ENCODE measurements at places on chromosomes 5 and 9.

GRCh38 chr9:18568973-18569372 lies 95.0 kb downstream of the ADAMTSL1 start:
- no peak for DNase-seq

GRCh38 chr9:129469988-129470316 lies 150.9 kb downstream of the C9orf50 start:
- DNase-seq, result no peak

- no peak for DNase-seq
Measured at GRCh38 chr9:8754751-8755150, 955.2 kb upstream of the DMAC1 start.

DNA sequence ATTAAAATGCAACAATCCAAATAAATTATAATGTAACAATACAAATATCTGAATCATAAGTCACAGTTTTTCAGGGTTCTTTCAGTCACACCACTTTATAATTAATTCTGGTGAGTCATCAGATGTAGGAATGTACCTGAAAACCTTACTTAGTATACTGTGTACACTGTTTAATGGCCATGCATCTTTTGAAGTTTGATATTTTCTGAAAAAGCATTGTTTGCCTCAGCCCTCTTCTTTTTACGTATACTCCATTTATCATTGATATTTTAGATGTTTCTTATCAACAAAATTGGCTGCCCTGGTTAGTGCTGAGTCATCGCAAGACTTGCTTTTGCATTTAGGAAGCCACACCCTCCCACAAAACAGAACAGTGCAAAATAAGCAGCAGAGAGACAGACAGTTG lies 218.6 kb downstream of the PJA2 start:
- DNase-seq, result peak; percentile 38

DNA sequence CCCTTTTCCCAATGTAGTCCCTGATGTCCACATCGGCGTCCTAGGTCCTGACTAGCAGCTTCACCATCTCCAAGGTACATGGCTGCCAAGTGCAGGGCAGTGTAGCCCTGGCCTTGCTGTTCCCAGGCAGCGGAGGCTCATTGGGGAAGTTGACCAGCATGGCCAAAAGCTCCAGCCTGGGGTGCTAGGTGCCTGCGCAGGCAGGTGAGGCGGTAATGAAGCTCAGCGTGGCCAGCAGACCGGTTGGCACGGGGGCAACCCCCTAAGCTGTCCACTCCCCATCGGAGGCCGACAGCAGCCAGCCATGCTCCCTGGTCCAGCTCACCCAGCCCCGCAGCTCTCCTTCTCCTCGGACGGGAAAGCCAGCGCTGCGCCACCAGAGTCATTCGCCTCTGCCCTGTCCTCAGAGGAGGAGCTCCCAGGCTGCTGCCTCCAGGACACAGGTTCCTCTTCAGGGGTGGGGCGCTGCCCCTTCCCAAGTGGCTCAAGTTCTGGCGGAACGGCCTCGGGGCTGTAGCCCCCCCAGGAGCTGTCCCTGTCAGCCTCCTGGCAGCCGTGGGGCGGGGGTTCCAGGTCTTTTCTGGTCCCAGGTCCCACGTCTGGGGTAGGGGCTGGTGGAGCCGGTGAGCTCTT lies 1218.2 kb downstream of the FOXD4L5 start:
- no peak for DNase-seq

GRCh38 chr5:17395106-17395880 lies 102.7 kb upstream of the TAF11L2 start:
- DNase-seq, result no peak

GRCh38 chr5:38528162-38528703 lies 28.2 kb downstream of the LIFR start:
- no peak for DNase-seq

DNA sequence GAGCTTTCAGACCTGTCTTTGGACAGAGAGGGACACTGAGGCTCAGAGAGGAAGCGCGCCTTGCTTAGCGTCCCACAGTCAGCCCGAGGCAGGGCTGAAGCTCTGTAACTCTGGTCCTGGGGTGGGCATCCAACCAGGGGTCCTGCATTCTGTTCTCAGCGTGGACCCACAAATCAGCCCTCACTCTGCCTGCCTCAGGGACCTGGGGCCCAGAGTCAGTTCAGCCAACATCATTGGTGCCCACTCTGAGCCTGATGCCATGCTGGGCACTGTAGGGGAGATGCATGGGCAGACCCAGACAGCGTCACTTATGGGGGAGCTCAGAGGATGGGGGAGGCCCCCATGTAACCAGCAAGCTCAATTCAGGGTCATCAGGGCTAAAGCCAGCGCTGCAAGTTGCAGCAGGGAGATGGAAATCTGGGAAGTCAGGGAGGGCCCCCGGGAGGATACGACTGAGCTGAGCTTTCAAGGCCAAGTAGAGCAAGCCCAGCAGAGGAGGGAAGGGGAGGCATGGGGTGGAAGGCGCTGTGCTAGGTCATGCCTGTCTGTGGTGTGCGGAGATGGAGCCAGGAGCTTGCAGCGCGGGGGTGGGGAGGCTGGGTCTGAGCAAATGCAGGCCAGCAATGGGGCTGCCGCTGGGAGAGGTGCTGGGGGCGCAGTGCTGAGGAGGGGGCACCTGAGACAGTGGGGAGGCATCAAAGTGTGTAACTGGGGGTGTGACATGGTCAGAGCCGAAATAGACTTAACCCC lies 21.1 kb downstream of the CORO2A start:
- no peak for DNase-seq

GRCh38 chr5:111171-111570 lies 19.2 kb downstream of the PLEKHG4B start:
- no peak for DNase-seq

GRCh38 chr9:3027210-3027609 lies 183.3 kb upstream of the PUM3 start:
- DNase-seq, result no peak

DNA sequence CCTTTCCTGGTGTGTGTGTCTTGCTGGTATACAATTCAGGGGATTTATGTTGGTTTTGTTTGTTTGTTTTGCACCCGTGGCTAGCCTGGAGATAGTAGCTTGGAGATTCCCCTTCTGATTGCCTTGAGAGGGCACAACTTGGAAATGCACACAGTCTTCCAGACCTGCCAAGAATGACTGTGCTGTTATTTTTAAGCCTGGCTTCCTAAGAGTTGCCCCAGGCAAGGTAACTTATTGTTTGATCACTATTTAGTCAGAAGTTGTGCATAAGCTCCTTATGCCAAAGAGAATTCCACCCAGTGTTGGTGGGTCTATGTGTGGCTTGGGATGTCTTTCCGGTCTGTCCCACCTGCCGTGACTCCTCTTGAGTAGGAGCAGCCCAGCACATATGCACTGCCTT lies 421.9 kb upstream of the KCNN2 start:
- DNase-seq, result no peak

- DNase-seq, result peak; percentile 90
Measured at GRCh38 chr5:40410231-40410861, 269.4 kb upstream of the PTGER4 start.

DNA sequence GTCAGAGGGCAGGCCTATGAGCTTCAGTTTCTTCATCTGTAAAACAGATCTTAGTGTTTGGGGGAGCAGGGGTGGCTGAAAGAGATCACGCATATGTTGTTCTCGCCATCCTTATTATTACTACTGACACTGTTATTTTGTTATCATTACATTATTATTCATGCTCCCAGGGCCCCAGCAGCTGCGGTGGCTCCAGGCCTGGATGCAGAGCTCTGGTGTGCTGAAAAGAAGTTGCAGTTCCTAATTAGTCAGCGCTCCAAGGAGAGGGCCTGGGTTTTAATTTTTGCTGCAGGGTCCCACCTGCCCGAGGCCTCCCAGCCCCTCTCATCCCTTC lies 19.5 kb downstream of the CXXC5 start:
- no peak for DNase-seq

GRCh38 chr9:96500696-96501632 lies 51.0 kb downstream of the HABP4 start:
- DNase-seq, result no peak

GRCh38 chr5:109853377-109853776 lies 163.7 kb downstream of the MAN2A1 start:
- no peak for DNase-seq

DNA sequence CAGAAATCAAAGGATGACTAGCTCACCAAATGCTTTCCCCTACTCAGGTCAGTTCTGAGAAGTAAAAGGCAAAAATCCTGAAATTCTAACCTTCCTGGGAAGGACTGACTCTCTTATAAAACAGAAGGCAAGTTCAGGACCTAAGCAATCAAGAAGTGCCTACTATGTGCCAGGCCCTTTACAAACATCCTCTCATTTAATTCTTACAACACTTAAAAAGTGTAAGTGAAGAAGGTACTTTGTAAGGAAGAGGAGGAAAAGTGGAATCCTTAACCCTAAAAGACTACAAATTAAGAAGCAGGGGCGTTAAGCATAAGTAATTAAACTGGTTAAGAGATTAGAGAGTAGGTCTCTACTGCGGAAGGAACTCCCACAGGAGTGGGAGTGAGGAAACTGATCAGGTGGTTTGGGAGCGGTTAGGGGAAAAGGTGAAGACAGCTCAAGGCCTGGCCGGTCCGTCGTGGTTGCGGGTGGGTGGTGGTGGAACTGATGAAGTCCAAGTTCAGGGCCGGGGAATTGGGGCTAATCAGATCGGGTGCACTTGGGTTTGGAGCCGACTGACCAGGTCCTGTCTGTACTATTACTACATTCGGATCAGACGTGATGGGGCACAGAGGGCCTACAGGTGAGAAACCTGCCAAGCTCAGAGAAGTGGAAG lies 839 bp downstream of the MED27 start:
- DNase-seq, result no peak

- DNase-seq, result peak; percentile 53
Measured at GRCh38 chr5:76367623-76368371, 35.3 kb upstream of the IQGAP2 start.

DNA sequence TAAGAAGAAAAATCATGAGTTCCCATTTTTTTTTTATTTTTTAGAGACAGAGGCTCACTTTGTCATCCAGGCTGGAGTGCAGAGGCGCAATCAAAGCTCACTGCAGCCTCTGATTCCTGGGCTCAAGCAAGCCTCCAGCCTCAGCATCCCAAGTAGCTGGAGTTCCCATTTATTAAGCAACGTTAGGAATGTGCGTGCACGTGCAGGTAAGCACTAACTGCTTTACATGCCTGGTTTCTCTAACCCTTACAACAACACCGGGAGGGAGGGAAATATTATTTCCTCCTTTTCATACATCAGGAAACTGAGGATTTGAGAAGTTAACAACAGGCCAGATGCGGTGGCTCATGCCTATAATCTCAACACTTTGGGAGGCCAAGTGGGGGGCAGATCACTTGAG lies 16.3 kb upstream of the CDC23 start:
- DNase-seq, result no peak

DNA sequence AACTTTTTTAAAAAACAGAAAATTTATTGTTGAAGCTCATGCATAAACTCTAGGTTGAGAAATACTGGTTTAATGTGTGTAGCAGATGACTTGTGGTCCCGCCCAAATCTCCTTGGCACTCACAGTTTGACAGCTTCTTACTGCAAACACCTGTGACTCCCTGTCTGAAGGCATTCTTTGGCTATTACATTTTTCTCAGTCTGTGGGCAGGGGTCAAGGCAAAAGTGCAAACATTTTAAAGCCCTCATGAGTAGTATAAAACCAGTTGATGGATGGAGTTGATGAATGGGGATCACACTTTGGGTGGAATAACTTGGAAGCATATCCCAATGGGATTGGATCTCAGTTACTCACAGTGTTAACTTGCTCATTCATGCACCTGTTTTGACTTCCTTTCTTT lies 1007.0 kb upstream of the NUDT12 start:
- DNase-seq, result no peak

GRCh38 chr9:89073397-89073796 lies 82.1 kb downstream of the S1PR3 start:
- no peak for DNase-seq

Data from activated CD4-positive, alpha-beta T cell treated with anti-CD3 and anti-CD28 coated beads, Interleukin-2, Interleukin-4, amounts not matched to agents 100 ng/mL and 50 ng/mL, durations not matched to agents 16 hours and 8 hours (primary cell).